Activated naive CD4-positive, alpha-beta T cell treated with Interleukin-2 at 50 U/mL for 16 hours (primary cell): ENCODE measurements at places on chromosomes 7 and 10.

- no peak for DNase-seq
These were observed 40.0 kb downstream of the CNNM1 start for GRCh38 chr10:99369126-99369525.

GRCh38 chr10:11441151-11441535, 170.3 kb downstream of the USP6NL start:
- DNase-seq, result no peak

DNA sequence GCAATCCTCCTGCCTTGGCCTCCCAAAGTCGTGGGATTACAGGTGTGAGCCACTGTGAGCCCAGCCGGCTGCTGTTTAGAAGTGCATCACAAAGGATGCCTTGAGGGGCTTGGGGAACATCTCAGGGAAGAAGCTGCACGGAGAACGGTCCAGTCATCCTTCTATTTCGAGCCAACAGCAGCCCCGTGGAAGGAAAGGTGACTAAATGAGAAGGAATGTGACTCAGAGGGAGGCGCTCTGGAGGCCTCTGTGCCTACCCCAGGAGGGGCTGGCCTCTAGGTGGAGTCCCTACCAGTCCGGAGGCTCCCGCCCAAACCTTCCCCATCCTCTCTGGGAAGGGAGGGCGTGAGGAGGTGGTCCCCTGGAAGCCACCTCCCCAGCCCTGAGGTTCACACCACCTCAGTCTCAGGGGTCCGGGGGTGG, 76.2 kb downstream of the CTBP2 start:
- no peak for DNase-seq

DNA sequence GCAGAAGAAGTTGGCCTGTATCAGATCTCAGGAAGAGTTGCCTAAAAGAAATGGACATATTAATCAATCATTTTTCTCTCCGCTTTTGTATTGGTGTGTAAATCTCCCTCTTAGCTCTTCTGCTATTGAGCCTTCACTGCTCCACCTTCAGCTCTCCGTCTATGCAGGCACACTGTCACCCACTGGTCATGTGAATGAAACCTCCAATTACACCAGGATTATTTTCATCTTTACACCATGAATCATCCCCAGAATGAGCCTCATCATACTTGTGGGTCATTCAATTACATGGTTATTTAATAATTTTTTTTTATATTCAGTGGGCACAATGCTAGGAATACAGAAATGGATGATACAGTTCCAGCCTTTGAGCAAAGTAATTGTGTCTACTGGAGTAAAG, 92.6 kb downstream of the LRRC4 start:
- no peak for DNase-seq

- DNase-seq, result no peak
These were observed 8.5 kb downstream of the AKR1B15 start for GRCh38 chr7:134557391-134557790.

DNA sequence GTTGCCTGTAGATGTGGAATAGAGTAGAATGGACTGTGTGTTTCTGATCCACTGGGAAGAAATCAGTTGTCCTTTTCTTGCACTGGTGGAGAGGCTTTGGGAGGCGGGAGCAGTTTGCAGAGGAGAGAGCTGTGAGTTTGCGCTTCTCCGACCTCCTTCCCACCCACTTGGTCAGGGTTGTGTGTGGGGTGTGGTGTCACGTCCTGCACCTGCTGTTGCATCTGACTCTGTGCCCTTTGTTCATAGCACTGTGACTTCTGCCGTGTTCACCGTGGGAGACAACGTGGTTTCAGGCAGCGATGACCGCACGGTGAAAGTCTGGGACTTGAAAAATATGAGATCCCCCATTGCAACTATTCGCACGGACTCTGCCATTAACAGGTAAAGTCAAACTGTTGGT, 67.8 kb downstream of the WDR37 start:
- no peak for DNase-seq

GRCh38 chr7:90269163-90269562, 24.2 kb downstream of the CFAP69 start:
- DNase-seq, result no peak

- DNase-seq, result no peak
These were observed 23.7 kb downstream of the PARP12 start for GRCh38 chr7:140039066-140039465.

GRCh38 chr7:12434012-12434642, 30.5 kb upstream of the VWDE start:
- no peak for DNase-seq

GRCh38 chr7:47757921-47758411, 176.1 kb upstream of the TNS3 start:
- no peak for DNase-seq

DNA sequence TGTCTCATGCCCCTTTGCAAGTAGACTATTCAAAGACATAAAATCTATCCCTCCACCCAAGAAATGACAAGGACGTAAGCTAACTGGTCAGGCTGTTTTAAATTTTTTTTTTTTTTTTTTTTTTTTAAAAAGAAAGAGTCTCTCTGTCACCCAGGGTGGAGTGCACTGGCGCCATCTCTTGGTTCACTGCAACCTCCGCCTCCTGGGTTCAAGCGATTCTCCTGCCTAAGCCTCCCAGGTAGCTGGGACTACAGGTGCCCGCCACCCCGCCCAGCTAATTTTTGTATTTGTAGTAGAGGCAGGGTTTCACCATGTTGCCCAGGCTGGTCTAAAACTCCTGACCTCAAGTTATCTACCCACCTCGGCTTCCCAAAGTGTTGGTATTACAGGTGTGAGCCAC, 11.2 kb downstream of the TRA2A start:
- DNase-seq, result no peak

- DNase-seq, result no peak
These were observed 104.9 kb upstream of the ZWINT start for GRCh38 chr10:56466005-56466404.

DNA sequence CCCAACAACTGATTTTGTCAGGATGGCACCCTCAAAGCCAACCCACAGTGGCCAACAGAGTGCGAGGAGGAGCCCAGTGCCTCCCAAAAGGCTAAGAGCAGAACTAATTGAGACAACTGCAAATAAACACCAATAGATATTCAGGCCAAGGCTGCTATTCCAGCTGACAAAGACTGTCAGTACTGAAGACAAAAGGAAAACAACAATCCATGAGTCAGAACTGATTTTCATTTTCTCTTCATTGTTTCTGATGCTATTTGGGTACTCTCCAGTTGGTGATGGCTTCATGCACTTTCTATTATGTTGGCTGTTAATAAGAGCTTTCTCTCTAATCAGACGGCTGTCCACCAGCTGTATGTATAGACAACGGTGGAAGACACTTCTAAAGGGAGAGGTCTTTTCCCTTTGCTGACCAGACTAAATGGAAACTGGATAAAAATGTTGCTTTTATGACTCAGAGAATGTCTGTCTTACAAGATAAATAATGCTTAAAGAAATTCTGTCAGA, 515.9 kb downstream of the PARD3 start:
- no peak for DNase-seq

- no peak for DNase-seq
These were observed 758.0 kb upstream of the LRRTM3 start for GRCh38 chr10:66167816-66168215.

DNA sequence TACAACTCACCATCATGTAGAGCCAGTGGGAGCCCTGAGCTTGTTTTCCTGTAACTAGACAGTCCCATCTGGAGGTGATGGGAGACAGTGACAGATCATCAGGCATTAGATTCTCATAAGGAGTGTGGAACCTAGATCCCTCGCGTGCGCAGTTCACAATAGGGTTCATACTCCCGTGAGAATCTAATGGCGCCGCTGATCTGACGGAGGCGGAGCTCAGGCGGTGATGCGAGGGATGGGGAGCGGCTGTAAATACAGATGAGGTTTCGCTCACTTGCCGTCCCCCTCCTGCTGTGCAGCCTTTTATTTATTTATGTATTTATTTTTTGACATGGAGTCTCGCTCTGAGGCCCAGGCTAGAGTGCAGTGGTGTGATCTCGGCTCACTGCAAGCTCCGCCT, 139.3 kb downstream of the CAMK1D start:
- DNase-seq, result no peak

- no peak for DNase-seq
These were observed 14.4 kb downstream of the TAS2R41 start for GRCh38 chr7:143492043-143492471.

- no peak for DNase-seq
These were observed 26.5 kb downstream of the ANKRD7 start for GRCh38 chr7:118250860-118251494.

GRCh38 chr7:19552576-19552975, 156.3 kb downstream of the POLR1F start:
- no peak for DNase-seq

DNA sequence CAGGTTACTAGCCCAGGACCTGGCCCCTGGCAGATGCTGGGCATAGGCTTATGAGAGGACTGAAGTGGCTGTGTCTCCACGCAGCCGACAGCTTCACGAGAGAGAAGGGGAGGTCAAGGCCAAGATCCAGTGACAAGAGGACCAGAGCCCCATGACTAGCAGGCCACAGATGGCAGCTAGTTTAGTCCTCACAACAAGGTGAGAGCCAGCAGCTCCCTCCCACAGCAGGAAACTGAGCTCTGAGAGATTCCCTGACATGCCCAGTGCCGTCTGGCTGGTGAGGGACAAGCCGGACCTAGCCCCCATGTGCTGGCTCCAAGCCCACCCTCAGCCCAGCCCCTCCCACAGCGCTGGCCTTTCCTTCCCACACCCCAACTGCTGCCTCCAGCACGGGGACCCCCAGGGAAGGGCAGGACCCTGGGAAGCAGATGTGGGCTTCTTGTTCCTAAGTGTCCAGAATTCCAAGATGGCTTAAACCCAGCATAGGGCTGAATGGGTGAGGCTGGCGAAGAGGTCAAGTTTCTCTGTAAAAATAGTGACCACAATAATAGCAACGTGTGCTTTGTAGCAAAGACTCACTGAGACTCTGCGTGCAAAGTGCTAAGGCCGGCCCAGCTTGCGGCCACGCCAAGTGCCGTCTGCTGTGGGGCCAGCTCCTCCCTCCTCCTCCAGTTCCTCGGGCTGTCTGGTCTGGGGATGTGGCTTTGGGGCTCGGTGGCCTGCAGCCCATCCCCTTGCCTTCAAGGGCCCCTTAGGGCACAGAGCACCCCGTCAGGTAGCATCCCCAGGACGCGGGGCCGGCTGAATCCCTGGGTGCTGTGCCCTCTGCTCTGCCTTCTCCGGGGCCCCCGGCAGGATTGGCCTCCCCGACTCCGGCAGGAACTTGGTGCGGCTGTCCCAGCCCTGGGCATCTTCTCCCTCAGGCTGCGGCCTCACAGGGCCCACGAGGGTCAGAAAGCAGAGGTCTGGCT, 7.8 kb upstream of the FAM20C start:
- DNase-seq, result no peak
